Activated CD8-positive, alpha-beta T cell treated with anti-CD3 and anti-CD28 coated beads for 36 hours (primary cell): ENCODE measurements at places on chromosomes 6 and 20. TPM values are rescaled to one million over a fixed set of nuclear protein-coding genes. Genes with fewer than 3 reads are reported as not detected.

Gene SLC26A8
- not detected for total RNA-seq

Gene SEMG1
- total RNA-seq, result not detected

Gene NOX3
- total RNA-seq, result not detected

Gene SLC22A16
- total RNA-seq, result not detected

Gene ZNF311
- total RNA-seq, result 0.43 TPM

Gene APCDD1L
- not detected for total RNA-seq

Gene PNPLA1
- not detected for total RNA-seq

Gene SNPH
- 3.7 TPM for total RNA-seq

Gene TASP1
- total RNA-seq, result 8.7 TPM

Gene KIF6
- 0.14 TPM for total RNA-seq

Gene NDUFAF4
- total RNA-seq, result 64.6 TPM
